GM06990 (cell line): ENCODE measurements at places on chromosomes 1 and 21.
A peak's percentile ranks its signal among the peaks of the same experiment; 100 is the strongest.

DNA sequence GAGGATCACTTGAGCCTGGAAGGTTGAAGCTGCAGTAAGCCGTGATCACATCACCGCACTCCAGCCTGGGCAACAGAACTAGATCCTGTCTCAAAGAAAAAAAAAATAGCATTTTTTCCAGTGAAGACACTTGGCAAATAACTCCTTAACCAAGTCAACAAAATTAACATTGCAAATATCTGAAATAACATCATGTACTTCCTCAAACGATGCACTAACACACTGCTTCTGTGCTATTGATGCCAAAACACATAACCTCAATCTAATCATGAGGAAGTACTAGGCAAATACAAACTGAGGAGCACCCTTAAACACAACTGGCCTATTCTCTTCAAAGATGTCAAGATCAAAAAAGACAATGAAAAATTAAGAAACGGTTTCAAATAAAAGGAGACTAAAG, 32.3 kb downstream of the PABPC4 start:
- DNase-seq, result no peak

- DNase-seq, result no peak
Observed at GRCh38 chr1:10528066-10529014, 53.6 kb downstream of the PEX14 start.

DNA sequence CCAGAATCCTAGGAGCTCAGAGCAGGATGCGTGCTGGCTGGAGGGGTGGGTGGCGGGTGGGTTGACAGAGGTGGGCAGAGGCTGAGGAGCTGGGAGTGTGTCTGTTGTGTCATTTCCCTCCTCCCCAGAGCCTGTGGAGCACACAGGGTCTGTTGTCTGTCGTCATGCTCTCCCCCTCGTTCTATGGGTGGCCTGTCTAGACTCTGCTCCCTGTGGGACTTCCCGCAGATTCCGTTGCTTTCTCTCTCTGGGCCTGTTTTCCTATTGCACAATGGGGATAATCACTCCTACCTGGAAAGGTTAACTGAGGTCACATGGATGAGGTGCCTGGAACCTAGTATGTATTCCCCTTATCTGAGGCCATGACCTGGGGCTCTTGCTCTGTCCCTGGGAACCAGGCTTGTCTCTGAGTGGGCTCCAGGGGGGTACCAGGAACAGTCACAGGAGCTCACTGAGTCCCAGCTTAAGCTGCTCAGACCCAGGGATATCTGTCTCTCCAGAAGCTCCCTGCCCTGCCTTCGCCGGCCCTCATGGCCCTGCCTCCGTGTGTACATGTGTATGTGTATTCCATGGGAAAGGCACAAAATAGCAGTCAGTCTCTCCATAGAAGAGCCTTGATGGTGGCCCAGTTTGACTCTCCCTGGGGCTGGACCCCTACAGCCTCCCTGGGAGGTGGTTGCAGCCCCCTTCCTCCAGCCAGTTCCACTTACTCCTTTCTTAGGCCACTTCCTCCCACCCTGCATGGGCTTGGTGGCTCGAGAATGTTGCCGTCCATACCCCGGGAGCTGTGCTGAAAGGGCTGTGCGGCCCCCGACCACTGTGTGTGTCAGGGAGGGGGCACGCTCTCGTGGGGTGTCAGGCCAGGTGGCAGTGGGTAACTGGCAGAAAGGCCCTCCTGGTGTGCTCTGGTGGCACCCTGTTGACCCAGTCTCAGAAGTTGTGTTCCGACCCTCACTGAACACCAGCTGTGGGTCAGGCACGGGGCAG, 17.9 kb downstream of the PTPRF start:
- no peak for DNase-seq

DNA sequence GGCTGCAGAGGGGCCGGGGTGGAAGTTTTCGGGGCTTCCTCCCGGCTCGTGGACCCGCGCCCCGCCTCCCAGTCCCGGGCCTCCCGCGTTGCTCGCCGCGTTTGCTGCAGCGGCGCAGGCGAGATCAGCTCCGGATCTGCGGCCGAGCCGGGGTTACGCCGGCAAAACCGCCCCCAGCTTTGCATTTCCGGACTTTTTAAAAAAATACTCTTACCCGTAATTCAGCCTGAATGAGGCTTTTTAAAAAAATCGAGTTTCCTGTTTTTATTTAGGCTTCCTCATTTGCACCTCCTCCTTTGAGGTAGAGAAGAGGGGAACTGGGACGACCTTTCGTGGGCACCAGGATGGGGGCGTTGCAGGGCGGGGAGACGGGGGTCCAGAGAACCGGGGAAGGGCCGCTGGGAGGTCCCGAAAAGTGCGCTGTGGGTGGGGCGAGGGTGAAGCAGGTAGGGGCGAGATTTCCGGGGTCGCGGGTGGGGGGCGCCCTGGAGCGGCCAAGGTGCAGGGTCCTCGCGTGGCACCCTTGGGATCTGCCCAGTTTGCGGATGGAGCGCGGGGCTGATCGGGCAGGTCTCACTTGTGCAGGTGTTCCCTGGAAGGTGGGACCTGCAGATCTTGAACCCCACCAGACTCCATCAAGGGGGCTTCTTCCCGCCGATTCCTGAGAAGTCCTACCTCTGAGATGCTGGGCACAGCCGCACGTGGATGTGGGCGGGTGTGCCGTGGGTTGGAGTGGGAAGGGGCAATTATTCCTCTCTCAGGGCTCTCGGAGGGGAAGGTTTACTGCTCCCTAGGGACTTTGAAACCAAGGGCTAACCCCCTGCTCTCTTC, 1.1 kb downstream of the PIK3CD start:
- DNase-seq, result peak; percentile 78

- DNase-seq, result no peak
Observed at GRCh38 chr1:94856868-94857267, 36.7 kb downstream of the SLC44A3 start.

DNA sequence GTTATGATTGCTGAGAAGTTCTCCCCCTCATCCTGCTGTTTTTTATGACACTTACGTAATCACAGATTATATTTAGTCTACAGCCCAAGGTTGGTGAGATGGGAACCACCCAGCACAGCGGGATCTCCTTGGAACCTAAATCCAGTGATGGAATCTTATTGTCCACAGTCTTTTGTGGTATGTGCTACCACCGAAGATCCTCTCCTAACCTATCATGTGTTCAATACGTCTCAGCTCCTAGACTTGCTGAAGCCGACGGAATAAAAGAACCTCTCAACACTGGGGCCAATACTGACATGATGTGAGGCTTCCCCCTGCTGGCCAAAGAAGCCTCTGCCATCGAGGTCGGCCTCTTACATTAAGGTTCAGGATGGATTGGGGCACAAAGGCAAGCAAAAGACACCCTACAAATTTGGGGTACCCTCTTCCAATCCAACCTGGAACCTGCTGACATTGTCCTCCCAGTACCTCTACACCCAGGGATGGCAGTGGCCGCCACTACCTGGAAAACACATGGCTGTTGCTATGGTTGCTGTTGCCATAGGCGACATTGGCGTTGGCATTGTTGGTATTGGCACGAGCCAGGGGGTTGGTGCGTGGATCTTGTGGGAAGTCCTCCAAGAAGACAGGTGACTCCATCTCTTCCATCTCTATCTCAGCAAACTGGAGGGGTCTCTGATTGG, 19.4 kb upstream of the KIF21B start:
- peak; percentile 47 for DNase-seq

- no peak for DNase-seq
Observed at GRCh38 chr21:26140164-26140579, 30.4 kb downstream of the APP start.

- DNase-seq, result no peak
Observed at GRCh38 chr1:61259379-61260148, 177.2 kb downstream of the NFIA start.

GRCh38 chr21:25133939-25134338, 473.3 kb downstream of the MRPL39 start:
- no peak for DNase-seq

- DNase-seq, result no peak
Observed at GRCh38 chr1:15717418-15718125, 18.5 kb upstream of the SLC25A34 start.

- no peak for DNase-seq
Observed at GRCh38 chr1:181104042-181104789, 15.7 kb downstream of the IER5 start.

- DNase-seq, result no peak
Observed at GRCh38 chr1:118998171-118998570, 10.0 kb upstream of the TBX15 start.

GRCh38 chr1:8423692-8424538, 106.0 kb downstream of the SLC45A1 start:
- DNase-seq, result peak; percentile 71
